ENCODE measurements at places on chromosomes 5 and 9.

GRCh38 chr9:72950875-72951442 is 1.9 kb downstream of the ALDH1A1 start:
- no peak for DNase-seq

GRCh38 chr5:168434746-168435321 is 51.4 kb upstream of the RARS1 start:
- no peak for DNase-seq

DNA sequence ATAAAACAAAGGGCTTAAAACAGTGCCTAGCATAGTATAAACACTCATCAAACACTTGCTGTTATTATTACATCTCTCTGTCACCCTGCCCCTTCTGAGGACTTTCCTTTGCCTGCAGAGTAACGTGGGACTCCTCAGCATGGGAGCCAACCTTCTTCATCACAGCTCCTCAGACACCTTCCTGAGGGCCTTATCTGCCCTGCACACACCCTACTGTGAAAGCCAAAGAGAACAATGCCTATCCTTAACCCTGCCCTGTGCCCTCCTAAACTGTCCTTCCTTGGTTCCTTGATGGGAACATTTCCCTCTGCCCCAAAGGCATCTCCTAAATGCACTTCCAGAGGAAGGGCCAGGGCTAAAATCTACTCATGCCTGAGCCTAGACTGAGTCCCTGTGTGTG is 20.6 kb upstream of the HAND1 start:
- no peak for DNase-seq

- DNase-seq: no peak
These were observed 7.5 kb downstream of the DOCK8 start for GRCh38 chr9:221989-222776.

GRCh38 chr9:127366594-127366993 is 30.4 kb upstream of the SLC2A8 start:
- DNase-seq: no peak

- no peak for DNase-seq
These were observed 38.2 kb downstream of the PAPPA start for GRCh38 chr9:116191576-116192415.

DNA sequence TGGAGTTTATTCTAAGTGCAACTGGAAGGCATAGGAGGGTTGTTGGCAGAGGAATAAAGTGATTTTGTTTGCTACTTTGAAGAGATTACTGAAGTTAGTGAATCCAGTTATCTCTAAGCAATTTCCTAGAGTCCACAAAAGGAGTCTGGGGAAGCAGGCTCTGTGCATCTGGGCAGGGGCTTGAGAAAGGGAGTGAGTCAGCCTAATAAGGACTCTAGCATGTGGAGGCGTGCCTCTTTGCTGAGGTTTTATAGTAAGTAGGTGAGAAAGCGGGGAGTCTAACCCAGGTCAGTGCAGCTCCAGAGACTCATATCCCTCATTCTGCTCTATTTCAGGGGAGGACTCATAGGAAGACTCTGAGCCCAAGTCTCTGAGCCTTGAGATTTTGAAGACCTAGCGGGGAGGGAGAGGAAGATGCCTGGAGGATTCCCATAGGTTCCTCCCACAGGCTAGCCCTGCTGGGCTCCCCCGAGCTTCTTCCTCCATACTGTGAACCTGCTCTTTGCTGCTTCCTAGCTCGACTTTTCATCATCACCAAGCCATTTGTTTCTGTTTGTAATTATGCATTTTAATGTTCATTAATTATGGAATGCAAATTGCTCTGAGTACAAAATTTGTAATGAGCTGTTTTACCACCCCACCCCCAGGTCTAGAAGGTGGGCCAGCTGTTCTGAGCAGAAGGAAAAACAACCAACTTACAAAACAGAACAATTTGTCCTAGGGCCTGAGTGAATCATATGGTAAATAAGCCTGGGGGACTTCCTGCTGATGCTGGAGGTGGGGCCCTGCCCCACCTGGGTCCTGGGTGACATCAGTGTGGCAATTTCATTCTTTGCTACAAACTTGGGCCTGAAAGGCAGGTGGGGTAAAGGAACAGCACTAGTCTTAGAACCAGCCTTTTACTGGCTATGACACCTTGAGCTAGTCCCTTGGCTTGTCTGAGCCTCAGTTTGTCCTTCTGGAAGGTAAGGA is 150.2 kb downstream of the TRIM32 start:
- no peak for DNase-seq

DNA sequence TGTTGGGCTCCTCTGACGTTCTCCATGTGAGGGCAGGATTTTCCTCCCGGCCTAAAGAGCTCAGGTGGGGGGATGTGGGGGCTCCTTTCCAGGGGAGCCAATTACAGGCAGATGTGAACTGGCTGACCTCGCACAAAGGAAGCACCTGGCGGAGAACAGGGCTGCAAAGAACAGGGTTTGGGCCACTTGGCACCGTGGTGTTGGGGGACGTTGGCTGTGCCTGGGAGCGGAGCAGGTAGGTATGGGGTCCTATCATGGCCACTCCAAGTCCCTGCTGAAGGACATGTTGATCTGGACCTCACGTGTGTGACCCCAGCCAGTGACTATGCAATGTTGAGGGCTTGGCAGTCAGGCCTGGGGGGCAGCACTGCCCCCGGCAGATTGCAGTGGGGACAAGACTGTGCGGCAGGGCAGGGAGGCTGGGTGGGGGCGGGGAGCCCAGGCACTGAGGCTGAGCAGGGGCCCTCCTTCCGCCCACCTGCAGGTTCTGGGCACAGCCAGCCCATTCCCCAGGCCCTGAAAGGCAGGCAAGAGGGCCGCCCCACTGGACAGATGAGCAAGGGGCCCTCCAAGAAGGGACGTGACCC is 19.4 kb downstream of the FIBCD1 start:
- no peak for DNase-seq

DNA sequence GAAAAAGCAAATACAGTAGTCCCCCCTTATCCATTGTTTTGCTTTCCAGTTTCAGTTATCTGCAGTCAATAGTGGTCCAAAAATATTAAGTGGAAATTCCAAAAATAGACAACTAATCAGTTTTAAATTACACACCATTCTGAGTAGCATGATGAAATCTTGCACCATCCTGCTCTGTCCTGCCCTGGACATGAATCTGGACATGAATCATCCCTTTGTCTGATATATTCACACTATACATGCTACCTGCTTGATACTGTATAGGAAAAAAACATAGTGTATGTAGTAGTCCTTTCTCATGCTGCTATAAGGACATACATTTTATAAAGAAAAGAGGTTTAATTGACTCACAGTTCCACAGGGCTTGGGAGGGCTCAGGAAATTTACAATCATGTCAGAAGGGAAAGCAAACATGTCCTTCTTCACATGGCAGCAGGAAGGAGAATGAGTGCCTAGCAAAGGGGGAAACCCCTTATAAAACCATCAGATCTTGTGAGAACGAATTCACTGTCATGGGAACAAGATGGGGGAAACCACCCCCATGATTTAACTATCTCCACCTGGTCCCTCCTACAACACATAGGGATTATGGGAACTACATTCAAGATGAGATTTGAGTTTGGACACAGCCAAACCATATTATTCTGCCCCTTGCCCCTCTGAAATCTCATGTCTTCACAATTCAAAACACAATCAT is 153.9 kb downstream of the ARRDC3 start:
- no peak for DNase-seq

DNA sequence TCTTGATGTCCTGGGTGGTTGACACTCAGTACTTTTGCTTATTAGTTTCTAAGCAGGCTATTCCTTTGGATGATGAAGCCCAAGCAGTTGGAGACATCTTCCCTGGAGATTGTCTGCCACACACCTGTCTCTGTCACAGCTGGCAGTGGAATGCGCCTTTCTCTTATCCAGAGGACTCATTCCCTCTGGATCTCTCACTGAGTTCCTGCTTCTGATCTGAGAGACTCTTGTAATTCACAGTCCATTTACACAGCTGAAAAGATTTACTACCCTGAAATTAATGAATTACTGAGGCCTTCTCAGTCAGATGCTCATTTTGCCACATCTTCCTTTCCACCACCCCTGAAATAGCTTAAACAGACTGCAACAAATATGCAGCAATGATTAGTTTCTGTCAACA is 15.9 kb downstream of the TAL2 start:
- DNase-seq: no peak

DNA sequence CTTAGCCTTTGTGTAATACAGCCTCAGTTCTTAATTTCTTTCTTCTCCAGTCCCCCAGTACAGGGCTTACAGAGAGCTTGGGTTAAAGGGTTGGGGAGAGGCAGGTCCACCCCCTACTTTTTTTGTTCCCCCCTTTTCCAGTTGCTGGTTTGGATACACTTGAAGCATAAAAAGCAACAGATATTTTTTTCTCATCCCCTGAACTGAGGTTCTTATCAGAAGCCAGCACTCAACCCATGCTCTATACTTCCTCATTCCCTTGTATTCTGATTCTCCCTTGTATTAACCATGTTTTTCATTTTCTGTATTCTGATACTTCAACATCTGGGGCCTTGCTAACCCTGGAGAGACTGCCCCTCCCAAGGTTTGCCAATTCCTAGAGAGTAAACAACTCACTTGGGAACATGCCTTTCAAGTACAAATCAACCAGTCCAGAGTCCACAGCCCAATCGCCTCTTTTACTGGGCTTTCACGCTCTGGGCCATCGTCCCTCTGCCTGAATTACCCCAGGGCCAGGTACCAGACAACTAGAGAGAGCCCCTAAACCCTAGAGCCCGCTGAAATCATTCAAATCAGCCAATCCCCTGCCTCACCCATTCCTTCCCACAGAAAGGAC is 333.4 kb upstream of the PUM3 start:
- no peak for DNase-seq

GRCh38 chr5:77180167-77181081 is 30.1 kb upstream of the PDE8B start:
- DNase-seq: peak; percentile 1

- DNase-seq: no peak
These were observed 8.9 kb downstream of the TSSK1B start for GRCh38 chr5:113425909-113426308.

DNA sequence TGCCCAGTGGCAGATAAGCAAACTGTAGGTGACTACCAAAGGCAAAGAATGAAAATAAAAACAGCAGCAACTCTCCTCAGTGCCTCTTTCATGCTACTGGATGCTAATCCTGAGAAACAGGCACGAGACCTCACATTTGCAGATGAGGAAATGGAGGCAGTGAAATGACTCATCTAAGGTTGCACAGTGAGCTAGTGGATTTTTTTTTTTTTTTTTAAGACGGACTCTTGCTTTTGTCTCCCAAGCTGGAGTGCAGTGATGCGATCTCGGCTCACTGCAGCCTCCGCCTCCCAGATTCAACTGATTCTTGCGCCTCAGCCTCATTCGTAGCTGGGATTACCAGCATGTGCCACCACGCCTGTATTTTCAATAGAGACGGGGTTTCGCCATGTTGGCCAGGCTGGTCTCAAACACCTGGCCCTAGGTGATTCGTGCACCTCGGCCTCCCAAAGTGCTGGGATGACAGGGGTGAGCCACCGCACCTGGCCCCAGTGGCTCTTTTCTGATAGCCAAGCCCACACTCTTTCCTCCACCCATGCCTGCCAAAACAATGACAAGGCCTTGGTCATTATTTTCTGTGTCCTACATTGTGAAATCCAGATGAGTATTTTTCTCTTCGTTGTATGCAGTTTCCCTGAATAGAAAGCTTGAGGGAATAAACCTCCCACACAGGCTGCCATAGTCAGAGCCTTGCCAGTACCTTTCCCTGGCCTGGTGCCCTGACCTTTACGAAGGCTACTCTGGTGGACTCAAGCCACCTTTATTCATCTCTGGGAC is 19.2 kb downstream of the DOCK2 start:
- DNase-seq: no peak

GRCh38 chr9:83274787-83275186 is 211.8 kb upstream of the RASEF start:
- DNase-seq: no peak

GRCh38 chr5:177025101-177025601 is 2.7 kb downstream of the ZNF346 start:
- no peak for DNase-seq

DNA sequence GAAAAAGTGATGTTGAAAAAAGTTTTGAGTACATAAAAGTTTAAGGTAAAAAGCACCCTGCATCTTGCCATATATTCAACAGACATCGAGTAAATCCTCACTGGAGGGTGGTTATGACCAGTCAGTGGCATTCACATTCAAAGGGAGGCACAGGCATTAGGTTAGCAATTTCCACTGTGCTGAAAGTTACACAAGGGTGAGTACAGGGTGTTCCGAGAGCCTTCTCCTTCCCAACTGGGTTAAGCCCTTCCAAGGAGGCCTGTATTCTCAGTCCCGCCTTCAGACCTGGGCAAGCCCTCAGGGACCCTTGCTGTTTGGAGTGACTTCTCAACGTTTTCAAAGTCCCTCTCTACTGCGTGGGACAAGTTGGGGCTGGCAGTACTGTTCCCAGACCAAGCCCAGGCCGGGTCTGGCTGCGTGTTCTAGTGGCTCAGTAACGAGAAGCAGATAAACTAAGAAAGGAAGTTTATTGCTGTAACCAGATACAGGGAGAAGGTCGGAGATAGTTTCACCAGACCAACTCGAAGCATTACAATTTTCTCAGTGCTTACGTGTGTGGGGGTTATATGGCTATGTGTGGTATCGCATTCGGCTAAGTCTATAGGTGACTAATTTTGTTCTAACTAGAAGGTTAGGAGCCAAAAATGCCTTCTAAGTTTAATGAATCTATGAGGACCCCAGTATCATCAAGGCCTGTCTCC is 13.0 kb upstream of the SETX start:
- DNase-seq: no peak

DNA sequence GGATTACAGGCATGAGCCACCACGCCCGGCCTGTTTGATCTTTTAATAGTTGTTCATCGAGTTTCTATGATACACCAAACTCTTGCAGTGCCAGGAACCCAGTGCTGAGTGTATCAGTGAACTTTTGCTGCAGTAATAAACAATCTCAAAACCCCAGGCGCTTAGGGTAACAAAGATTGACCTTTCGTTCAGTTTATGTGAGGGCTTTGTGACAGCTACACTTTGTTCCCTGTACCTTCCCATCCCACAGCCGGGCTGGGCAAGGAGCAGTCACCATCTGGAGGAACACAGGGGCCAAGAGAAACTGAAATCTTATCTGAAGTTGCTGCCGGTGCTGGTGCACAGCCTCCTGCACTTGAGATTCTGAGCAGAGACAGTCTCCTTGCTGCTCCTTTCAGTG is 17.2 kb upstream of the WNK2 start:
- DNase-seq: no peak

- DNase-seq: no peak
These were observed 312.3 kb downstream of the MED10 start for GRCh38 chr5:6066016-6066415.

DNA sequence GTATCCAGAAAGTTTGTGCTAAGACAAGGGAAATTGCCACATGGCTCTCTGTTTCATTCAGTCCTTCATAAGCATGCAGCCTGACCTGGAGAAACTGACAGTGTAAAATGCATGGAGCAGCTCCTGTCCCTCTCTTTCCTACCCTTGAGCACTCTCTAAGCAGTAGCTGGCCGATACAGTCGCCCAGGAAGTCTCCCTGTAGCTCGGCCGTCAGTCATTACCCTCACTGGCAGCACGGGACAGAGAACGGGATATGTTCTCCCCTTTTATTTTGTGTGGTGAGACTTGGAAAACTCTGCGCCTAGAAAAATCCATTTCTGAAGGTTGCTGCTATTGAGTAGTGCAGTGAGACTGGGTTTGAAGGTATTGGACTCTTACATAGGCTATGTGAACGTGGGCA is 56.8 kb upstream of the KCNMB1 start:
- no peak for DNase-seq

All from NCI-H1105 treated with DMSO at 0.1 percent for 48 hours (cell line).